Central memory CD4-positive, alpha-beta T cell (primary cell): ENCODE measurements at places on chromosomes 7 and 10.

DNA sequence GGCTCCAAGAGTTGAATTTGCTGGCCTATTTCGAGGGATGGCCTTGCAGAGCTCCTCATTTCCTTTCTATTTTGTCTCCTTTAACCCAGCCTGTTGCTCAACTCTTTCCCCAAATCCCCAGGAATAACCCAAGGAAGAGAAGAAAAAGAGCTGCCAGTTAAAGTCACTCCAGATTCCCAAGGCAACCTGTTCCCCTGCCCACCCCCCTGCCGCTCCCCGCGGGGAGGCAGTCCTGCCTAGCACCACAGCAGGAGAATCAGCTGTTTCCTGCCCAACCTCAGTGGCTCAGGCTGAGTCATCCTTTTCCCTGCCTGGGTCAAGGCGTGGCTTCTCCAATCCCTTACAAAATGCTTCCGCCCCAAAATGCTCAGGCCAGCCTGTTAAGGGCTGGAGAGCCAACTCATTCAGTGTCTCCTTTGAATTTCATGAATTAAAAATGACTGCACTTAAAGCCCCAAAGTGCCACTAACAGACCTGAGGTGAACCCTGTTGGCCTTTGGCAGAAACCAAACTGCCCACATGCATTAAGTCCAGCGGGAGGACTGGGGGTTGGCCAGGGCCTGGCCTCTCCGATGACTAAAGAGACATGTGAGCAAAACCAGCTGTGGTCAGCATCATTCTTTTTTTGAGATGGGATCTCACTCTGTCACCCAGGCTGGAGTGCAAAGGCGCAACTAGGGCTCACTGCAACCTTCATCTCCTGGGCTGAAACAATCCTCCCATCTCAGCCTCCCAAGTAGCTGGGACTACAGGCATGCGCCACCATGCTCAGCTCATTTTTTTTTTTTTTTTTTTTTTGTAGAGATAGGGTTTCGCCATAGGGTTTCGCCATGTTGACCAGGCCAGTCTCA is 83.2 kb upstream of the KIF5B start:
- no peak for DNase-seq

- no peak for DNase-seq
Measured at GRCh38 chr7:94069162-94069739, 65.1 kb upstream of the BET1 start.

DNA sequence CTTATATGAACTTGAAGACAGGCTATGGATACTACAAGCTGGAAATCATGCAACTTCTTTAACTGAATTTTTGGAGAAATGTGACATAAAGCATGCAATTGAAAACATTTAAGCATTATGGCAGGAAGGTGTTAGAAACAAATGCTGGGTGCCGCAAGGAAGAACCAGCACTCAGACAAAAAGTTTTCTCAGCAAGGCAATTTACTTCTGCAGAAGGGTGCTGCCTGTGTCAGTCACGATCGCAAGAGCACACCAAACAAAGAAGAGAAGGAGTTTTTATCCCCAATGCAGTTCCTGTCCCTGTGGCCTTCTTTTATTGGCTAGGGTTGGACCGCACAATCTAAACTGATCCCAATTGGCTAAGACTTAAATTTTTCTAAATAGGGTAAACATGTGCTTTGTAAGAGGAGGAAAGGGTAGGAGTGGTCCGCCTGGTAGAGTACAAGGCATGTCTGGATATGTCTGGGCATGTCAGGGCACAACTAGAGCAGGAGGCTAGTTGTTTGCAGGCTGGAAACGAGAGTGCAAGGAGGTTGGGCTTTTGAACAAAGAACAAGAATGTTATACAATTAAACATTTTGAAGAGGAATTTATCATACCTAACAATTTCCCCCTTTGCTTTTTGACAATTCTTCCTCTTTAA is 109.6 kb upstream of the FAM3C start:
- DNase-seq: no peak

DNA sequence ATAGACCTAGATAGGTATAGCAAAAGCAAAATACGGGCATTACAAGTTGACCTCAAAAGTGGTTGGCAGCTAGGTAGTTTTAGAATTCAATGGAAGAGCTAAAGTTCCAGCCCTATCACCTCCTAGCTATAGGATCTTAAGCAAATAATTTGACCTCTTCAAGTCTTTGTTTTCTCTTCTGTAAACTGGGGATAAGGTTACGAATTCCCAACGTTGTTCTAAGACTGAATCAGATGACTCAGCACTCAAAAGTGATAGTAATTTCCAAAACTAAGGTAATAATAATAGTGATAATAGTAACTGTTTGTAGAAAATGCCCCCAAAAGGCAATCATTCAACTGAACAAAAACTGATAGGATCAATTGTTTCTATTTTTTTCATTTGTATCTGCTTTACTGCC is 445.2 kb downstream of the KCNMA1 start:
- no peak for DNase-seq

DNA sequence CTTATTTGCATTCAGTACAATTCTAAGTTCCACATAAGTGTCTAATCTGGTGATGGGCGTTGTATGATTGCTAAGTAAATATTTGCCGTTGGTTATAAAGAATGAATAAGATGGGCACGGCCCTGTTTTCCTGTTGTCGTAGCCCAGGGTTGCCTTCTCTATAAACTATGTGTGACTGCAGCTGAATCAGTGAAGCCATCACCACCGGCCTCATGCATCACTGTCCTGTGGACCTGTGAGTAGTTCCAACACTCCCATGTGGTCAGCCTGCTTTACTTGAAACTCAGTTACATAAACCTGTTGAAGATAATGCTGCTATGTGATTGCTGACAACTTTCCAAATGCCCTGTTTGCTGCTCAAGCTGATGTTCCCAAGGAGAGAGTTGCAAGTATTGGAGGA is 21.6 kb upstream of the KLF6 start:
- DNase-seq: no peak

GRCh38 chr7:100933734-100934133 is 15.6 kb upstream of the MUC3A start:
- no peak for DNase-seq

DNA sequence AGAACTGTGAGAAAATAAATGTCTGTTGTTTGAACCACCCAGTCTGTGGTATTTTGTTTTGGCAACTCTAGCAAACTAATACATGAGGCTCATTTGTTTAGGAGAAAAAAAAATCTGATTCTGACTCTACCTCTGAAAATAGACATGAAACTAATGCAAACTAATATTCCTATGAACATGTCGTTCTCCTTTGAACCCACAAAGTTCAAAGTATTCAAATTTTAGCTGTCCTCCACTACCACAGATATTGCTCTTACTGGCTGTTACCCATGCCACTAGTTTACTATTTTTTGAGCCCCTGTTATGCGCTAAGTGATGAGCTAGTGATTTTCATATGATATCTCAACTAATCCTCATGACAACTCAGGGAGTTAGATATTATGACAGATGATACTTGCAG is 58.8 kb upstream of the ZNF804B start:
- no peak for DNase-seq

DNA sequence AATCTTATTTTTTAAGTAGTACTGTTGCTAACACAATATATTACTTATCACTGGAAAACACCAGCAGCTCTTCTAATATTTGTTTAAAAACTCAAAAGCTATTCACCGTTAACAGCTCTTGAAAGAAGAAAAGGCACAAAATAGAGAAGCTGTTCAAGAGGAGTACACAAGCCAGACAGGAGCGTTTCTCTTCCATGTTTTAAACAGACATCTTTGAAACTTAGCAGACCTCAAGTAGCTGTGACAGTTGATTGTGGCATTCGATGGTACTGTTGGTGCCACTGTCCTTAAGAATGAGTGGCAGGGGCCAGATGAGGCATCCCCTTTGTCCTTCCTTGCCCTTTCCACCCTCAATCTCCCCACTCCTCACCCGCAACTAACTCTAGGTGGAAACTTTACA is 81.6 kb upstream of the PRR15 start:
- DNase-seq: no peak

DNA sequence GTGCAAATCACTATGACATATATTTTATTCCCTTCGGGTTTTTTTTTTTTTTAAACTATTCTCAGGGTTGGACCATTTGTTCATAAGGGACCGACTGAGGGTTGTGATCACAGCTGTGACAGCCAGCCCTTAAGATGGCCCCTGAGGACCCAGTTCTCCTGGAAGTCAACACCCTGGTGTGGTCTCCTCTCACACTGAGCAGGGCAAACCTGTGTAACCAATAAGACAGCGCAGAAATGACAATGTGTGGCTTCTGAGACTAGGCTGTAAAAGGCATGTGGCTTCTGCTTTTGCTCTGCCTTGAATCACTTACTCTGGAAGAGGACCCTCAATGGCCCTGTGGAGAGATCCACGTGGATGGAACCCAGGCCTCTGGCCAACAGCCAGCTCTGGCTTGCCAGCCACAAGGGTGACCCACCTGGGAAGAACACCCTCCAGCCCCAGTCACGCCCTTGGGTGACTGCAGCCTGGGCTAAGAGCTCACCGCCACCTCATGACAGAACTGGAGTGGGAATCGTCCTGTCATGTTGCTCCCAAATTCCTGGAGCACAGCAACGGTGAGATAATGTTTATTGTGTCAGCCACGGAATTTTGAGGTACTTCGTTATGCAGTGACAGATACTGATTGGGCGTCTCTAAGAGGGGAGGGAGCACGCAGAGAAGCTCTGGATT is 127.1 kb downstream of the CLEC2L start:
- no peak for DNase-seq

DNA sequence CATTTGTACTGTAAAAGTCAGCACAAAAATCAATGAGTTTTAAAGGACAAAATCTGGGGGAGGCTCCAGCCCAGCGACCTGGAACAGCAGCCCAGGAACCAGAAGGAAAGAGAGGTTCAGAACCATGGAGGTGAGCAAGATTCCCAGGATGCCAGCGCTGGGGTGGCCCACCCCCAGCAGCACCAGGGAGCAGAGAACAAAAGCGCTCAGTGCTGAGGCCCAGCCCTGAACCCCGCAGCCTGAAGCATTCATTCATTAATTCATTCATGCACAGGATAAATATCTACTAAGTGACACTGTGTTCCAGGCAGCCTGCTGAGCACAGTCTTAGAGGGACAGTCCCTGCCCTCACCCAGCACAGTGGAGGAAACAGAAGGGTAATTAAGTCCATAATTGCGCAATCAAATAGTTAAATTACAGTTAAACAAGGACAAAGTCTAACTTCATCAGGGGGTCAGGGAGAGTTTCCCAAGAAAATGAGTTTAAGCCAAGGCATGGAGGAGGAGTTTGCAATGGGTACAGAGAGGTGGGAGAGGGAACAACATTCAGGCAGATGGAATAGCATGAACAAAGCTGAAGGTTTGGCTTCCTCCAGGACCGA is 202.3 kb downstream of the GRID1 start:
- no peak for DNase-seq

GRCh38 chr10:21724020-21724589 is 190.1 kb downstream of the MLLT10 start:
- DNase-seq: no peak

DNA sequence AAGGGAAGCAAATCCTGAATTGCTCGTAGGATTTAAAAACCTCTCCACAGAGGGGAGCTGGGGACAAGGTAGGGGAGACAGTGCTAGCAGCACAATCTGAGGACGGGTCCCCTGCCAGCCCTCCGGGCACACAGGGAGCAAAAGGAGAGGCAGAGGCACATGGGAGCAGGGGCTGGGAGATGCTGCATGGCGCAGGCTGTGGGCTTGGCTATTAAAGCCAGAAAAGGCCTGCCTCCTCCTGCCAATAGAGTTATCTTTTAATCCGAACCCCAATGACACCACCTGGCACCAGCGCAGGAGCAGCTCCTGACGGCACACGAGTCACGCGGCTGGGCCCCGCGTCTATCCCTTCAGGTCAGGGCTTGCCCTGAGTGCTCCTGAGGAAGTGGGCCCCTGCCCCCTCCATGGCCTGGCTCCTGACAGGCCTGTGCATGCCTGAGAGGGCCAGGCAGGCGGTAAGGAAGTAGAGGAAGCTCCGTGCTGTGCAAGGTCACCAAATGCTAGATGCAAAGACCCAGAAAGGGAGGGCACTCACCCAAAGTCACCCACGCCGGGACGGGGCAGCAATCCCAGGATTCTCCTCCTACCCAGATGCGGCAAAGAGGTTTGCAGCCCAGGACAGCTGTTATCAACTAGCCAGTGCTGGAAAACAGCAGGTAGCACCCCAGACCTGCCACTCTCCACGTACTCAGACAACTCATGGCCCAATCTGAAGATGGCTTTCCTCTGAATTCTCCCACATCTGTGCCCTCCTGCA is 28.1 kb downstream of the DLG5 start:
- DNase-seq: no peak
